ENCODE measurements at places on chromosomes 1 and 21.

DNA sequence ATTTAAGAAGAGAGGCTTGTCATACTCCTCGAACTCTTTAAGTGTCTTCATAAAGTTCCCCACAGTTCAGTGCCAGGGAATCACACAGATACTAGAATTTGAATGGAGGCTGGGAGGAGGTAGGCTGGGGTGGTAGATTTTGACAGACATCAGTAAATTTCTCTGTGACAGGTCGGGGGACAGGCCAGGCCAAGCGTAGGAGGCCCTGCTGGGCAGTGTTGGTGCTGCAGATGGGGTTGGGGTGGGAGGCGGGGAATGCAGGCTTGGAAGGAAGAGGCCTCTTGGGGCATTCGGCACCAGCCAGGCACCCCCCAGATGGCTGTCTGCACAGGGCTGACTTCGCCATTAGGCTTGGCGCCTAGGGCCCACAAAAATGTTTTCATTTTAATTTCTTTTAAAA is 84.0 kb downstream of the MAN1C1 start:
- DNase-seq = no peak

- DNase-seq = no peak
Observed at GRCh38 chr1:156394835-156395461, 25.9 kb downstream of the RHBG start.

- no peak for DNase-seq
Observed at GRCh38 chr1:76881762-76882161, 14.5 kb downstream of the ST6GALNAC5 start.

DNA sequence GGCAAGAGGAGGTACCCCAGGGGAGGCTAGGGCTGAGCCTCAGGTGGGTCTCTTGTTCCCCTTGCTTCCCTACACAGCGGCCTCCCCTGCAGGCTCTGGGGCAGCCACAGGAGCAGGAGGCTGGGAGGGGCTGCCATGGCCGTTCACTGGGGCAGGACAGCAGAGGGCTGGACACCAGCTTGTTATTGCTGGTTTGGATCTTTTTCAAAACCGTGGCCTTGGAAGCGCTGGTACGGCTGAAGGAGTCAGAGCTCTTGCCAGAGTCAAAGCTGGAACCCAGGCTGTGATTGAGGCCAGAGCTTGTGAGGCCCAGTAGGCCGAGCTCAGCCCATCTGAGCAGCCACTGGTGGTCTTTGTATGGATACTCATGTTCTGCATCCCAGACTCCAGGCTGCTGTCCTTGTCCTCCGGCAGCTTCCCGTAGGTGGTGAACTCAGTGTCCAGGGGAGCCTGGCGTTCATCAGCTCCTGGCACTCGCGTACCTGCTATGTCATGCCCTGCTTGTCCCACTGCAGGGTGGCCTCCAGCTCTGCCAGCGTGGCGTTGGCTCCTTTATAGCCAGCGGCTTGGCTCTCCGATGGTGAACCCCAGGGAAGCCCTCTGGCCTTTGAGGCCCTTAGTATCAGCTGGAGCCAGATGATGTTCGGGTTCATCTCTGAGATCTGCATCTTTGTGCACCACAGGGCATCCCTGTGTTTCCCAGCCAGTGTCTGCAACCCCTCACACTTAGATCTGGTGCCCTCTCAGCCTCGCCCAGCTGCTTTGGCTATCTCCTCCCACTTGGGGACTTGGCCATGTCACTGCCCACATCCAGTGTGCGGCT is 40.3 kb upstream of the THEM4 start:
- DNase-seq = no peak

DNA sequence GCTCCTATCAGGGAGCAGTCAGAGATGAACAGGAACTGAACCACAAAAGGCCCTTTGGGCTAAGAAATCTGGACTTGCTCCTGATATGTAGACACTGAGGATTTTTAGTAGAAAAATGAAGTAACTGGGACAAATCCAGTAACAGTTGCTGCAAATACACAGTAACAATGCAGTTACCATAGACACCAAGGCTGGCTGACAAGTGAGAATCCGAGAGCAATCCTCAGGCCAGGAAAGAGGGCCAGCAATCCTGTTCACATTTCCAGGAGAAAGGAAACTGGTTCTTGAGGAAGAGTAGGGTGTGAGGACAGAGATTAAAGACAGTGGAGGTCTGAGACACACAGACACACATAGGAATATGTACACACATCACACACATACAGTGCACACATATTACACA is 9.3 kb upstream of the LORICRIN start:
- no peak for DNase-seq

- DNase-seq = no peak
Observed at GRCh38 chr1:101261623-101262022, 24.8 kb downstream of the S1PR1 start.

GRCh38 chr1:236948381-236948780 is 55.9 kb downstream of the MT1HL1 start:
- no peak for DNase-seq

DNA sequence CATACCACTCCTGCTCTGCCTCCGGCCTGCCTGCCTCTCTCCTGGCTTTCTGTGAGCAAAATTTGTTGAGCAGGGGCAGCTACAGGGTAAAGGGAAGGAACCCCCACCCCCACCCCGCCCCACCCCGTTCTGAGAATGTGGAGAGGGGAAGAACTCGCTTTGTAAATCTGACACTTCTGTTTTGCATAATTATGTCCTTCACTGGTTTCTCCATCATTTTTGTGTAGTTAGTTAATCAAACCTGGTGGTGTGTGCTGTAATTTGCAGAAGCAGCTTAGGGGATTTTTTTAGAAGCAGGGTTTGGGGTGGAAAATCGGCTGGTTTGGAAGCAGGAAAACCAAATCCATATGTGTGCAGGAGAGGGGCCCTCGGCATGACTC is 58.1 kb upstream of the TMEM51 start:
- no peak for DNase-seq

GRCh38 chr1:33182401-33182841 is 578 bp upstream of the TRIM62 start:
- no peak for DNase-seq

GRCh38 chr1:61332196-61332753 is 249.9 kb downstream of the NFIA start:
- no peak for DNase-seq

DNA sequence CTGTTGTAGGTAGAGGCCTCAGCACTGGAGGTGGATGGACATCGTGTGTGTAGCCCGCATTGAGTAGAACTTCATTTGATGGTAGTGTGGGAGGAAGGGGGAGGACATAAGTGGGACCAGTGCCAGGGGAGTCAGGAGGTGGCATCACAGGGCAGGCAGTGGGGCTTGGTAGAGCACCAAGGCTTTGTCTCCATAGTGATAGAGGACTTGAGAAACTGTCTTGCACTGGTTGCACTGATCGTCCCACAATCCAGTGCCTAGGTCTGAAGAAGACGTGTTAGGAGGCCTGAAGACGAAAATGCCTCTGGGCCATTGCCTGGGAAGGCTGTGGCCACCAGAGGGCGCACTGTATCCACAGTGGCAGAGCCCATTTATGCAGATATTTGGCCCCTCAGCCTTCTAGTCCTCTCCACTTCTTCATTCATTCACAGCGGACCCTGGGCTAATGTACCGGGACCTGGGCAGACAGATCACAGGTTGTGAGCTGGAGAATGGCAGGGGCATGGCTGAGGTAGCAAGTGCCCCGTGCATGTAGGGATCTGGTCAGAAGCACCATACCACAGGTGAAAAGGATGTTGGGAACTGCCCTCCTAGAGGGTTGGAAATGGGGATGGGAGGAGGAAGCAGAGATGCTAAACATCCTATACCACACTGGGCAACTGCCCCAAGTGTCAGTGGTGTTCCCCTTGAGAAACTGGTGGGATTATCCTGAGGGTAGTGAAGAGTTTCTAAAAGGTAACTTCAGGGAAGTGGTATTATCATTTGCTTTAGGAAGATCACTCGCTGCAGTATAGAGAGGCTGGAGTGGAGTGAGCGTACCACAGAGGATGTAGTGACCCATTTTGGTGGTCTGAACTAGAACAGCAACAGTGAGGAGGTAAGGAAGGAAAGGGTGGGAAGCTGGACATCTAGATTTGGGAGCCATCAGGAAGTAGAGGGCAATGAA is 95.3 kb downstream of the PIK3R3 start:
- peak; percentile 80 for DNase-seq

DNA sequence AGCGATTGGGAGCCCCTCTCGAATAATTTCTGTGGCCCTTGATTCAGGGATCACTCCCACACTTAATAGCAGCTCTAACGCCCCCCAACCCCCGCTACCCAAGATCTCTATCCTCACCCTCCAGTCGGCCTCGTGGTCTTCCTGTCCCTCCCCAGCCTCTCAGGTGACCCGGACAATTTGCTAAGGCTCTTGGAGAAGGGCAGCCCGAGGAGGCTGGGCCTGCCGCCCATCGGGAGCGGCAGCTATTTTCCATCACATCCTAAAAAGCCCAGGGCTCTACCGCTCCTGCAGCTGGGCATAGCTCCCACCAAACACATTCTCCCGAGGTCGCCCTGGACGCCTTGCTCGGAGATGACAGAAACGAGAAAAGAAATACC is 12.0 kb upstream of the PHLDA3 start:
- DNase-seq = no peak

DNA sequence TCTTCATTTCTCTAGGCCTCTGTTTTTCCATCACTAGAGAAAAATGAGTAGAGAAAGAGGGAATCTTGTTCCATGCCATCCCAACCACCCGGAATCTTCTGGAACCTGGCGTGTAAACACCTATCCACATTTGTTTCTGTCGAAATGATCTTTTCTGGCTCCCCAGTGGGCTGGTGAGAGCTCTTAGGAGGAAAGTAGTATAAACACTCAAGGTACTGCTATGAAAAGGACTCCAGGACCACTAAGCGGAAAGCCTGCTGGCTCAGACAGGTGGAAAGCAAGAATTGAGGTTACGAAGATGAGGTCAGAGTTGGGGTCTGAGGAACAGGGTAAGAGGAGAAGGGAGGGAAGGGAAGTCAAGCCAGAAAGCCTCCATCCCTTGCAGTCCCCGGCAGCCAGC is 90.8 kb downstream of the PLXNA2 start:
- DNase-seq = no peak

GRCh38 chr1:199747984-199748383 is 279.5 kb upstream of the NR5A2 start:
- DNase-seq = no peak

- no peak for DNase-seq
Observed at GRCh38 chr1:247862756-247863155, 5.8 kb downstream of the TRIM58 start.

DNA sequence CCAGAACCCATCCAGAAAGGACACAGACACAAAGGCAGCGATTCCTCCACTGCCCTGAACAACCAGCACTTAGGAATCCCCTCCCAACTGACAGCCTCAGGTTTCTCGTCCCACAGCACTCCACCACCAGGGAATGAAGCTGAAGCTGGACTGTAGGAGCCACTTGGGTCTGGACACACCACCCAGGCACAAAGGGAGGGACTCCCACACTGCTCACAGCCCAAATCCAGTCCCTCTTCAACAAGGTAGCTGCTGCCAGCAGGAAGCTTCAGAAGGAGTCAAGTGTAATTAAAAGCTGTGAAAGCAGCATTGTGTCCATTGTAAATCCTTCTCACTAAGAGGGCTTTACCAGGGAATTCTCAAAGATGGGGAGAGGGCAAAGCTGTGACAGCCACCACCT is 29.0 kb downstream of the LMX1A start:
- DNase-seq = no peak

- DNase-seq = no peak
Observed at GRCh38 chr1:38073534-38074301, 27.1 kb upstream of the POU3F1 start.

- no peak for DNase-seq
Observed at GRCh38 chr21:34897828-34898227, 151.3 kb downstream of the RUNX1 start.

GRCh38 chr1:2968471-2968881 is 52.8 kb upstream of the ACTRT2 start:
- DNase-seq = no peak

DNA sequence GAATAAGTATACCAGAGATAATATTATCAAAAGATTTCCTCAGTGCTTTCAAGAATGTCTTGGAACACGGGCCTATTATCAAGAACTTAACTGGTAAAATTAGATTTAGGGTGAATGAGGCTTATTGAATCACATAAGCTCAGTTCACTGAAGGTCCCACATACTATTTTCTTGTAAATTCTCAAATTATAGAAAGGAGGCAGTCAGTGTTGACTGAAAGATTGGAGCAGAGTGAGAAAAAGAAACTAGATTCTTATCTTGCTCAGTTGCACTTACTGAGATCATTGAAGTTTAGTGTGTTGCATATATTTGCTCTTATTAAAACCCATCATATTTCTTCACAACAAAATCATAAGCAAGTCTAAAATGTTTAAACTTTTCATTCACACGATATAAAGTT is 3.9 kb upstream of the RGS1 start:
- DNase-seq = no peak

DNA sequence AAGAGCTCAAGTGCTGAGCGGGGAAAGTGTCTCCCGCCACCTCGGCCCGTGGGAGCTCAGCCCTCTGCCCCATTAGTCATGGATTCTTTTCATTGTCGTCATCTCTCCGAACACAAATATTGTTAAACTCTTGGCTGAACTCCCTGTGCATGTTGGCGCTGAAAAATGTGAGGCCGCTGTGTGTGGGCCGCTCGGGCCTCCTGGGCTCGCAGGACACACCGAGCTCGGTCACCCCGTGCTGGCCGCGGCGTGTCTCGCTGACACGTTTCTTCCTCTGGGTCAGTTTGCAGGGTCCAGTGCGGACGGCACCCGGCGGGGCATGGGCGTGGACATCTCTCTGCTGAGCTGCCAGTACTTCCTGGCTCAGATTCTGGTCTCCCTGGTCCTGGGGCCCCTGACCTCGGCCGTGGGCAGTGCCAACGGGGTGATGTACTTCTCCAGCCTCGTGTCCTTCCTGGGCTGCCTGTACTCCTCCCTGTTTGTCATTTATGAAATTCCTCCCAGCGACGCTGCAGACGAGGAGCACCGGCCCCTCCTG is 25.6 kb downstream of the SLC45A1 start:
- no peak for DNase-seq

GRCh38 chr1:71526824-71527223 is 446.0 kb upstream of the ZRANB2 start:
- DNase-seq = no peak

GRCh38 chr1:153349363-153350320 is 1.0 kb upstream of the PGLYRP4 start:
- DNase-seq = no peak

- DNase-seq = no peak
Observed at GRCh38 chr1:111978695-111979094, 10.8 kb downstream of the KCND3 start.

GRCh38 chr1:153945795-153946621 is 510 bp downstream of the DENND4B start:
- DNase-seq = peak; percentile 46

DNA sequence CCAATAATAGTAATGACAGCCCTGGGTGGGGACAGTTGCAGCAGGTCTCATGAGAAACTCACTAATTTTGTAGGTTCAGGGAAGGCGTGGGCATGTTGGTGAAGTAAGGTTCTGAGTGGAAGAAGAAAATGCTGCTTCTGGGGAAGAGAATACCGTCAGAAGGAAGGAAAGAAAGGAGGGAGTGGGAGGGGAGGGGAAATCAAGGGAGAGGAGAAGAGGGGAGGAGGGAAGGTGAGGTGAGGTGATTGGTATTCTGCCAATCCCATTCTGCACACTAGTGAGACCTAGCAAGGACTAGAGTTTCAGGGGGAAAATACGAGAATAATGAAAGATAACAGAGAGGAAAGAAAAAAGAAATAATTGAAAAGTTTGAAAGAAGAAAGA is 32.4 kb upstream of the MGST3 start:
- DNase-seq = no peak

- DNase-seq = no peak
Observed at GRCh38 chr1:248798791-248799190, 26.9 kb downstream of the SH3BP5L start.

GRCh38 chr1:237281481-237281880 is 239.5 kb downstream of the RYR2 start:
- no peak for DNase-seq
